Testis (tissue), 5 donors: ENCODE measurements at places on chromosomes 5 and 9. TPM values are rescaled to one million over a fixed set of nuclear protein-coding genes. Genes with fewer than 3 reads are reported as not detected.

GRCh38 chr5:166959766-166960165 lies 1331.7 kb upstream of the WWC1 start:
- no peak overlapping the region for H3K27ac ChIP-seq
- H3K27me3 ChIP-seq: no peaks in the 10 kb centered on the region
- H3K36me3 ChIP-seq: no peaks in the 10 kb centered on the region
- no peak overlapping the region for H3K4me3 ChIP-seq
- H3K4me1 ChIP-seq: no peaks in the 10 kb centered on the region
- no peak for DNase-seq

GRCh38 chr5:132086277-132086794 lies 12.7 kb downstream of the CSF2 start:
- no peak for DNase-seq
- H3K27me3 ChIP-seq: no peaks in the 10 kb centered on the region
- no peak overlapping the region for H3K4me3 ChIP-seq
- H3K36me3 ChIP-seq: no peaks in the 10 kb centered on the region
- no peaks in the 10 kb centered on the region for H3K4me1 ChIP-seq

The TAS2R1 gene
- 0.50 TPM for total RNA-seq

- DNase-seq: no peak
- no peak overlapping the region for H3K27ac ChIP-seq
- peaks cover under 1% of the 10 kb centered on the region for H3K4me1 ChIP-seq
- H3K36me3 ChIP-seq: no peaks in the 10 kb centered on the region
- H3K4me3 ChIP-seq: no peak overlapping the region
- H3K27me3 ChIP-seq: no peaks in the 10 kb centered on the region
These were observed 18.0 kb downstream of the AQP3 start for GRCh38 chr9:33429256-33429985.

DNA sequence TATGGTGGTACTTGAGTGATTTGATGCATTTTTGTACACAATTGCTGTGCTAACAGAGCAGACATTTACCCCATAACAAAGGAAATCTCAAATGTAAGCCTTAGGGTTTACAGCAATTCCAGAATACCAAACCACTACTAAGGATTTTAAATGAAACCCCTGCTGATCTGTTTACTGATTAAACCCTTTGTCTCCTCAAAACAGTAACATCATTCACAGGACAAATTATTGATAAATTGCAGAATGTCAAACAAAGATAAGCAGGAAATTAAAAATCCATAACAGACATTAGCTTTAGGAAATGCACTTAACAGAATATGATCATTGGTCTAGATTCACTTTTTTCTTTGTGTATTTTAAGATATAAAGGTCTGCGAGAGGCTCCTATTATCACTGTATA lies 1016.4 kb upstream of the DMAC1 start:
- no peaks in the 10 kb centered on the region for H3K27me3 ChIP-seq
- H3K4me3 ChIP-seq: no peak overlapping the region
- no peaks in the 10 kb centered on the region for H3K36me3 ChIP-seq
- no peak overlapping the region for H3K27ac ChIP-seq
- no peak for DNase-seq

DNA sequence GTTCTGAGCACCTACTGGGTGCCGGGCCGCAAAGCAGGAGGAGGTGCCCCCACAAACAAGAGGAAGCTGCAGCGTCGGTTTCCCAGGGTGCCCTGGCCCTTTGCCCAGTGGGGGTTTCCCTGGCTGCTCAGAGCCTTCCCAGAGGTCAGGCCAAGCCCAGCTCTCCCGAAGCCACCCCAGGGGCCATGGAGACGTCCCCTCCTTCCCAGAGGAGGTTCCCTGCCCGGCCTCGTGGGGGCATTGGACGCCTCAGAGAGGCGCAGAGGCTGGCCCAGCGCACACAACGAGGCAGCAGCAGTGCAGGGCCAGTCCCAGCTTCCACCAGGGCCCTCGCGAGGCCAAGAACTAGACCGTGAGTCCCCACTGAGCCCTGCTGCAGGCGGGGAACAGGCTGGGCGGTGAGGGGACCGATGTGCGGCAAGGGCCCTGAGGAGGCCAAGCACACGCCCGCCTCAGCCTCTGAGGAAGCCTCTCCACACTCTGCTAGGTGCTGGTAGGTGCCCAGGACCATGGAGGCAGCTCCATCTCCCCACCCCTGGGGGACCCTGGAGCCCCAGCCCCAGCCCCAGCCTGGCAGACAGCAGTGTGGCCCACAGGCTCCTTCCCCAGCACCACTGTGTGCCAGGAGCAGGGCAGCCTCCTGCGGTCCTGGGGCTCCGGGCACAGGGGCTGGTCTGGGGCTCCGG lies 7.0 kb downstream of the DIPK1B start:
- H3K4me1 ChIP-seq: peaks cover 7% of the 10 kb centered on the region
- H3K27ac ChIP-seq: no peak overlapping the region
- peaks cover 4% of the 10 kb centered on the region for H3K36me3 ChIP-seq
- DNase-seq: no peak
- H3K4me3 ChIP-seq: no peak overlapping the region

- no peaks in the 10 kb centered on the region for H3K27me3 ChIP-seq
- H3K4me3 ChIP-seq: no peak overlapping the region
- no peaks in the 10 kb centered on the region for H3K36me3 ChIP-seq
- no peak for DNase-seq
- no peak overlapping the region for H3K27ac ChIP-seq
These were observed 146.1 kb upstream of the TSLP start for GRCh38 chr5:110925398-110925797.

DNA sequence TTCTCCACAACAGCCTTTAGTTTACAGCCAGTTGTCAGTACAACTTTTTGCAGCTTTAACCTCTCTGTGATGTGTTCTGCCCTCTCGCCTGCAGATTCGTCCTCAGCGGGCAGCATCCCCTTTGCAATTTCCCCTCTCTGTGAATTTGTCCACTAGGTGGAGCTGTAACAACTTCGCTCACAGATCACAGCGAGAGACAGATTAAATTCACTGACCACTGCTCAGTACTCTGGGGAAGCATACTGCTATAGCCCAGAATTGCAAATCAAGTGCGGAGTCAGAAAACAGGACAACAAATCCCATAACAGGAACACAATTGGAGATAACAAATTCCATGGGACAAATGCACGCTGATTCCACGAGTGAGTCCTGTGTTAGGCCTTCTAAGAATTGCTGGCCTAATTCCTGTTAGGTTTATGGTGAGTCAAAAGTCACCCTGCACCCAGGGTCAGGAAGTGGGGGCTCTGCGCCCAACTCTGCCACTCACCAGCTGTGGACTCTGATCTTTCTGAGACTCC lies 2124.9 kb downstream of the MAT2B start:
- DNase-seq: peak; percentile 75
- no peaks in the 10 kb centered on the region for H3K27me3 ChIP-seq
- H3K36me3 ChIP-seq: no peaks in the 10 kb centered on the region
- H3K4me3 ChIP-seq: no peak overlapping the region
- no peak overlapping the region for H3K27ac ChIP-seq

GRCh38 chr9:25224309-25224708 lies 453.9 kb downstream of the TUSC1 start:
- H3K27me3 ChIP-seq: no peaks in the 10 kb centered on the region
- no peak for DNase-seq
- no peak overlapping the region for H3K27ac ChIP-seq
- H3K36me3 ChIP-seq: no peaks in the 10 kb centered on the region

DNA sequence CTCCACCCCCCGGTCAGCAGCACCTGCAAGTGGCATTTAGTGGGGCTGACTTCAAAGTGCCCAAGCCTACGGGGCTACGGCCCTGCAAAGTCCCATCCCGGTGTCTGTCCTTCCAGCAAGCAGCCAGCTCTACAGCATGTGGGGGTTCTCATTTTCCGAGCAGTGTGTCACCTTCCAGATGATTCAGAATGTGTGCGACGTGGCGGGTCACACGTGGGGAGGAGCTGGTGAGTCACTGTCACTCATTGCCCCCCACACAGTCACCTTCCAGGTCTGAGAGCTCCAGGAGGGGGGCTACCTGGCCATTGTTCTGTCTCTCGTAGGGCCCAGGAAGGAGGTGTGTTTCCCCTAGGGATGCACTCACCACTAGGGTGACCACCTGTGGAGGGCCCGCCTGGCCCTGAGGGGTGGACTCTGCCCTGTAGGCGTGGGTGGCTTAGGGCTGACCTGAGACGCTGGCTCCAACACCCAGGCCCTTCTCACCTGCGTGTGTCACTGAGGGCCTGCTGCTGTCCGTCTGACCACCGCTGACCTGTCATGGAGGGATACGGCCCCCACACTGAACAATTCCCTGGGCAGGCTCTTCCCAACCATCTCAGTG lies 70.2 kb downstream of the SEMA4D start:
- H3K27ac ChIP-seq: no peak overlapping the region
- no peaks in the 10 kb centered on the region for H3K36me3 ChIP-seq
- H3K4me3 ChIP-seq: no peak overlapping the region
- H3K27me3 ChIP-seq: no peaks in the 10 kb centered on the region
- peaks cover 11% of the 10 kb centered on the region for H3K4me1 ChIP-seq
- no peak for DNase-seq

DNA sequence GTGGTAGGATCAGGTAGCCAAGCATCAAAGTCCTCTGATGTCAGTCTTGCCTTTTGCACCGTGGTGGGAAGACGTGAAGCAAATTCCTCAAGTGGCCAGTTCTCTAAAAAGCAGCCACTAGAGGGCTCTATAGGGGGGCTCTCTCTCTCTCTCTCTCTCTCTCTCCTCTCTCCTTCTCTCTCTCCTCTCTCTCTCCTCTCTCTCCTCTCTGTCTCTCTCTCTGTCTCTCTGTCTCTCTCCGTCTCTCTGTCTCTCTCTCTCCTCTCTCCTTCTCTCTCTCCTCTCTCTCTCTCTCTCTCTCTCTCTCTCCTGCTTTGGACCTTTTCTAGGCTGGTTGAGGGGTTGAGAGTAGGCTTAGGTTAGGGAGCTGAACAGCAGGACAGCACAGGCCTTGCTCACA lies 13.9 kb upstream of the OSMR start:
- DNase-seq: no peak
- no peak overlapping the region for H3K27ac ChIP-seq
- no peaks in the 10 kb centered on the region for H3K4me1 ChIP-seq
- no peaks in the 10 kb centered on the region for H3K36me3 ChIP-seq

GRCh38 chr5:160685695-160686094 lies 166.3 kb downstream of the ATP10B start:
- no peak for DNase-seq
- H3K27me3 ChIP-seq: no peaks in the 10 kb centered on the region
- no peaks in the 10 kb centered on the region for H3K4me1 ChIP-seq

GRCh38 chr9:129283291-129283691 lies 105.2 kb upstream of the IER5L start:
- no peaks in the 10 kb centered on the region for H3K27me3 ChIP-seq
- no peak overlapping the region for H3K4me3 ChIP-seq
- no peaks in the 10 kb centered on the region for H3K4me1 ChIP-seq
- H3K27ac ChIP-seq: no peak overlapping the region

- DNase-seq: no peak
- H3K27ac ChIP-seq: no peak overlapping the region
- H3K27me3 ChIP-seq: no peaks in the 10 kb centered on the region
- no peaks in the 10 kb centered on the region for H3K4me1 ChIP-seq
These were observed 159.6 kb downstream of the BNC2 start for GRCh38 chr9:16710888-16711287.
